Peyer's patch (tissue), 4 donors: ENCODE measurements at places on chromosomes 12 and 14. TPM values are rescaled to one million over a fixed set of nuclear protein-coding genes. Genes with fewer than 3 reads are reported as not detected.

DNA sequence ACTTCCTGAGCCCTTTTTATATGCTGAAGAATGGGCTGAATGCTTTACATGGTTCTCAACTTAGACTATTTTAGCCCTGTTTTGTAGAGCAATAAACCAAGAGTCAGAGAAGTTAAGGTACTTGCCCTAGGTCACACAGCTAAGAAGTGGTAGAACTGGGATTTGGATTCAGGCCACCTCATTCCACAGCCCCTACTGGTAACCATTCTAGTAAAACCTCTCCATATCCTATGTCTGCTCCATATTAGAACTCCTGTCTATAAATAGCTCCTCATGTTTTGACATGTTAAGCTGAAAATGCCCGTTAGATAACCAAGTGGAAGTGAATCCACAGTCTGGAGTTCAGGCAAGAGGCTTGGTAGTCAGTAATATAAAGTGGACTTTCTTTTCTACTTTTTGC lies 111.6 kb downstream of the HECTD4 start:
- no peak for DNase-seq

DNA sequence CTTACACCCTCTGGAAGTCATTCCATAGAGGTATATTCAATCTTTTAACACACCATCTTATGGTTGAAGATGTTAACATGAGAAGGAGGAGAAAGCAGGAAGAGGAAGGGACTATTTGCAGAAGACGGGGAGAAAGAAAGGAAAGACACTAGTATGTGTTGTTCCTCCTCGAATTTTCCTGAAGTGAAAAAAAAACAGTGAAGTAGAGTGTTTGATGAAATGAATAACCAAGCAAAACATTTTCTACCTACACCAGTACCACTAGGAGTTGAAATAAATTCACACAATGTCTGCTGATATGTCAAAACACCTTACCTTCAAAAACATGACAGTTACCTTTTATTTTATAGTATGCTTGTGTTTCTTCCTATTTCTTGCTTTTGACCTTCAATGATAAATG lies 1.4 kb upstream of the CNOT2 start:
- DNase-seq: no peak

DNA sequence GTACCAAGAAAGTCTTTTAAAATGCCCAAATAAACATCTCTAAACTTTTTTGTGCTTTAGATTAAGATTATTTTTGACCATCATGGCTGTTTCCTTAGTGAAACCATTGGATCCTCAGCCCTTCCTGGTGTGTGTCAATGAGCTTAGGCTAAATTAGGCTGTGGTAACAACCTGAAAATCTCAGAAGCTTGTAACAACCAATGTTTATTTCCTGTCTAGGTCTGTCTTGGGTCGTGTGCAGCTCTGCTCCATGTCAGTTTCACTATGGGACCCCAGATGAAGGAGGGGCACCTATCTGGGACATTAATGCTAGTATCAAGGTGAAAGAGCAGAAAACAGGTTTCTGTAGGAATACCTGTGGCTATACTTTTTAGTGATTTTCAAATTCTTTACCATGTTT lies 49.9 kb downstream of the KCNMB4 start:
- no peak for DNase-seq

GRCh38 chr12:264269-264668 lies 1.6 kb upstream of the SLC6A13 start:
- no peak for DNase-seq

DNA sequence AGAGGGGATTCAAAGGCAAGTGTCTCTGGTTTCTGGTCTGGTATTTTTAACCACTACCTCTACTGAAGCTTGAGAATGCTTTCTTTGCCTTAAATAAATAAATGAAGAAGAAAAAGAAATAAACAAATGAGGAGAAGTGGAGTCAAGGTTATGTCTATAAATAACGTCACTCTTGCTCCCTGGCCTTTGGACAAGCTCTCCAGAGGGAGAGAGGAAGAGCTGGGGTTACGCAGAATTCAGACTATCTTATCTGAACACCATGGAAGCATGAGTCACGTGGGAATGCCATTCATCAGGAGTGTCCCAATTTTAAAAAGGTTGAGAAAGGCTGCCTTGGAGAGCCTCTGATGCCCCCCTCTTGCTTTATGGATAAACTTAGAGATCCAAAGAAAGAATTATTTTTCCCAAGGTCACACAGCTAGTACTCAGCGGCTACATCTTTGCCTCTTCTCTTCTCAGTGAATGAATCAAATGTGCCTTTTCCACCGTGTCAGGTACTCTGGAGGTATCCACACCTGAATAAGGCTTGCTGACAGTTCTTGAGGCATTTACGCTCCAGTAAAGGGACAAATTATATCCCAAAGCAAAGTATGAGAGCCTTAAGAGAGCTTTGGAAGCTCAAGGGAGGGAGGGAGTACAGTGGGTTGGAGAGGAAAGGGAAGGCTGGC lies 12.9 kb upstream of the MSI1 start:
- no peak for DNase-seq

GRCh38 chr14:99809859-99810558 lies 16.8 kb downstream of the EML1 start:
- DNase-seq: no peak

SERPINA1 gene
- total RNA-seq: 102 TPM

KLHL33 gene
- total RNA-seq: 0.13 TPM
